Fibroblast of mammary gland (primary cell): ENCODE measurements at places on chromosomes 3 and 15.

GRCh38 chr15:77187751-77188464, 117.0 kb upstream of the TSPAN3 start:
- DNase-seq, result peak; percentile 68

DNA sequence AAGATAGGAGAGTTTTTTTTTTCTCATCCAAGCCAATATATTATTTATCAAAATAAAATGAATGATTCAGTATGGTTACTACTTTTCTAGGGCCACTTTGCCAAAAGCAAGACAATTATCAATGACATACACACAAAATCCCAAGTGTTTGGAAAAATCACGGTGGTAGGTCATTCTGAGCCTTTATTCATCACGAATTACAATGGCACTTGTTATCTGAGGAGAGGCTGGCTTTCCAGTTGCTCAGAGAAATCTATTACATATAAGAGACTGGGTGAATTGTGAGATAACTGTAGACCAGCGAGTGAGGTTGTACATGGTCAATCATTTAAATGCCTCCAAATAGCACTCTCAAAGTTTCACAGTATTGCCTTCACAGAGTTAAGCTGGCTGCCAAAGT, 20.4 kb upstream of the FGF12 start:
- no peak for DNase-seq

GRCh38 chr3:49020330-49021212, 1.4 kb upstream of the NDUFAF3 start:
- DNase-seq, result no peak

GRCh38 chr15:25408929-25409328, 29.9 kb downstream of the UBE3A start:
- no peak for DNase-seq

GRCh38 chr3:66442254-66443117, 58.3 kb downstream of the LRIG1 start:
- DNase-seq, result peak; percentile 90

DNA sequence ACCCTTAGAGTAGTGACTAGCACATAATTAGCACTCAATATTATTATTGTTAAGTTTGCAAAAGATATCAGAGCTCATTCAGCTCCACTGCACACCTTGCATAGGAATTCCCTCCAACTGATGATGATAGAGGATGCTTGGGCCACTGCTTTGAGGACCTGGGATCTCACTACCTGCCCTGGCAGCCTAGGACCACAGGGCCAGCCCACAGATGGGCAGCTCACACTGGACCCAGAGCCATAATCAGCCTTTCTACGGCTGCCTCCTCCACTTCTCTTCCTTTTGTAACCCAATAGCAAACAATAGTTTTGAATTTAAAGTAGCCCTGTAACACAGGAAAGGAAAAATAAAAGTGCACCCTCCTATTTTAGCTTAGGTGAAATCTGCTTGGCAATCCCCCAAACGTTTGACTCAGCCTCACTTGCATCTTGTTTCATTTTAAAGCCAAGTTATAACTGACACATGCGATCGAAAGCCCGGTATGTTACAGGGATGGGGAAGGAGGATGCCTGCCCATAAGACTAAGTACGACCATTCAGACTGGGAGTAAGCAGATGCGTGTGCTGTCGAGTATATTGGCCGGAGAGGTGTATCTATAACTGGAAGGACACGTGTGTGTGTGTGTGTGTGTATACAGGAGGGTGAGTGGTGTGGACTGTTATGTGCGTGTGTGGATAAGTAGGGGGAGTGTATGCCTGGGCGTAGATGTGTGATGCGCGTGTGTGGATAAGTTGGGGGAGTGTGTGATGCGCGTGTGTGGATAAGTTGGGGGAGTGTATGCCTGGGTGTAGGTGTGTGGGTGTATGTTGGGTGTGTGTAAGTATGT, 65.9 kb downstream of the CPN2 start:
- peak; percentile 84 for DNase-seq

DNA sequence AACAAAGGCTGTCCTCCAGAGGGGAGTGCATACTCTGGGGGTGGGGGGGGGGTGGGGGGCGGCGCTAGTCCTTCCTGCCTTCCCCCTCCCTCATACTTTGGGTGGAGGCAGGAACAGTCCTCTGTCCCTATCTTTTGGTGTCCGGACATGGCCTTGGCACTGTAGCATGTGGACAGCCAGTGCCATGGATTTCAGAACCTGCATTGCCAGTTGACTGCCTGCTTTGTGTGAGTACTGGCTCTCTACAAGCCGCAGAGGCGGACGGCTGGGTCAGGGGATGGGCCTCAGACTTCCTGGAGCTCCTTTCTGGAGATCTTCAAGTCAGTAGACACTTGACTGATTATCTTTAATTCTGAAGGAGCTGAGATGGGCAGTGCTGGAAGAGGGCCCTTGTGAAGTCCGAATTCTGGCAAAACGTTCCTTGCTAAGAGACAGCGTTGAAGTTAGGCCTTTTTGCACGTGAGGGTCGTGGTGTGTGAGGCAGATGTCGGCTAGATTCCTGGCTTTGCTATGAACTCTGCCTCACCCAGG, 2.5 kb downstream of the CLDN11 start:
- peak; percentile 34 for DNase-seq

DNA sequence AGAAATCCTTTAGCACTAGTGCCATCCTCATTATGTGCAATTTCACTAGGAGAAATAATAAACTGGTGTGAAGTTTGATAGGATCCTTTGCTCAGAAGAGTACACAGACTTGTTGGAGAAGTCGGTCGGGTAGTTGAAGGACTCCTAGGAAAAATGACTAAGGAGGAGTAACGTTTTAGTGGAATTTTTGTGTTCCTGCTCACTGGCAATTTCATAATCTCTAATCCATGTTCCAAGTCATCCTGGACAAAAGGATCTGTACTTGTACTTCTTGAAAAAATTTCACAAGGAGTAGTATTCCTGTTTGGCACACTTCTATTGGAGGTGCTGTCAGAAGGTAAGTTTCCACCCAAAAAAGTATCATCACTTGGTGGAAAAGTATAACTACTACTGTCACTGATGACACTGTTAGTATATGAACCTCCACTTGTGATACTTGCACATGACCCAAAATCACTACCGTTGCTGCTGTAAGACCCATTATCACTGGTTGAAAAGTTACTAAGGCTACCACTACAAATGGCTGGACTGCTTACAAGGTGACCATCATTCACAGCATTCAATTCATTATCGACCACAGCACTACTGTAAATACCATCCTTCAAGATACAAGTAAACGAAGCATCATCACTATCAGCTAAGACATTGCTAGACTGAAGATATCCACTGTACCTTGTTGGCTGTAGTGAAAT, 77.4 kb downstream of the NEDD4 start:
- peak; percentile 80 for DNase-seq

DNA sequence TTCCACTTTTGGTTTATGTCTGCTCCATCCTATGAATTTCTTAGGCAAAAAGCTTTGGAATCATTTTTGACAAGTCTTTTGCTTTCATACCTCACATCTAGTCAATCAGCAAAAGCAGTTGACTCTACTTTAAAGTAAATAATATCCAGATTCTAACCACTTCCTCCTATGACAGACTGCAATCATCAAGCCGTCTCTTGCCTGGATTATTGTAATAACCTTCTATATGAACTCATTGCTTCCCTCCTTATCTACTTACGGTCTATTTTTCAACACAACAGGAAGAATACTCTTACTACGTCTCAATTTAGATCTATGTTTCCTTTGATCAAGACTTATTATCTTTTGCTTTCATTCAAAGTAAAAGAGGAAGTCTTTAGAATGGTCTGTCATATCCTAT, 20.7 kb downstream of the CLDN1 start:
- DNase-seq, result no peak

DNA sequence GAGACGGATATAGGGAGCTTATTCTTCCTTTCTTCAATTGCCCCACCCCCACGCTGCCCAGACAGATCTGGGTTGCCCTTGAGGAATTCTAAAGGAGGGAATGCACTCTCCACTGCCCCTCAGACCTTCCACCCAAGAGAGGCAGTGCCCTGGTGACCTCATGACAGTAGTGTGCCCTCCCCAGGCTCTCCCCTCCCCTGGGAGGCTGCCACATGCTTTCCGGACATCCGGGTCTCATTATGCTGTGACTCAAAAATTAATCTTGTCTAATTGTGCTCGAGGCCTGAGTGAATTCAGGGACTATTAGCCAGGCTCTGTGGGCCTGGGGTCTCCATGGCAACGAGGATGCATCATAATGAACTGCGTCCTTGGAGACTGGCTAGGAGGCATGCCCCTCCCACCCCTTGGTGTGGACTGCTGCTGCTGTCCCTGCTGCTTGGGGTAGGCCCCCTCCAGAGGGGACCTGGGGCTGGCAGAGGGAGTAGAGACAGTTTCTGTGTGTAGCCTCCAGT, 20.8 kb downstream of the CORO2B start:
- peak; percentile 85 for DNase-seq

GRCh38 chr15:78387246-78388037, 47.3 kb downstream of the CRABP1 start:
- DNase-seq, result no peak

DNA sequence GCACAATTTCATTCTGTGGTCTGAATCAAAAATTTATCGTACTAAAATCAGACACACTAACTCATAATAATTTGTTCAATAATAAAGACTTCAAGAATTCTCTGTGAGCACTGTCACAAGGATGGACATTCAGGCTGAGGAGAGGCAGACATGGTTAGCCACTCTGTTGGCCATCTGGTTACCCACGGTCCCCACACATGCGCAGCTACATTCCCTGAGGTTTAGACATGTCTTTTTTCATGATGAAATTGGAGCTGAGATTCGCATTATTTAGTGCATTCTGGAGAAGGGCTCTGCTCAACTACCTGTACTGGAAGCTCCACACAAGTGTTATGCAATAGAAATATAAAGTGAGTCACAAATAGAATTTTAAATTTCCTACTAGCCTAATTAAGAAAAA, 156.9 kb downstream of the SUCNR1 start:
- DNase-seq, result no peak

- no peak for DNase-seq
Measured at GRCh38 chr3:56762718-56763117, 39.0 kb downstream of the ARHGEF3 start.

DNA sequence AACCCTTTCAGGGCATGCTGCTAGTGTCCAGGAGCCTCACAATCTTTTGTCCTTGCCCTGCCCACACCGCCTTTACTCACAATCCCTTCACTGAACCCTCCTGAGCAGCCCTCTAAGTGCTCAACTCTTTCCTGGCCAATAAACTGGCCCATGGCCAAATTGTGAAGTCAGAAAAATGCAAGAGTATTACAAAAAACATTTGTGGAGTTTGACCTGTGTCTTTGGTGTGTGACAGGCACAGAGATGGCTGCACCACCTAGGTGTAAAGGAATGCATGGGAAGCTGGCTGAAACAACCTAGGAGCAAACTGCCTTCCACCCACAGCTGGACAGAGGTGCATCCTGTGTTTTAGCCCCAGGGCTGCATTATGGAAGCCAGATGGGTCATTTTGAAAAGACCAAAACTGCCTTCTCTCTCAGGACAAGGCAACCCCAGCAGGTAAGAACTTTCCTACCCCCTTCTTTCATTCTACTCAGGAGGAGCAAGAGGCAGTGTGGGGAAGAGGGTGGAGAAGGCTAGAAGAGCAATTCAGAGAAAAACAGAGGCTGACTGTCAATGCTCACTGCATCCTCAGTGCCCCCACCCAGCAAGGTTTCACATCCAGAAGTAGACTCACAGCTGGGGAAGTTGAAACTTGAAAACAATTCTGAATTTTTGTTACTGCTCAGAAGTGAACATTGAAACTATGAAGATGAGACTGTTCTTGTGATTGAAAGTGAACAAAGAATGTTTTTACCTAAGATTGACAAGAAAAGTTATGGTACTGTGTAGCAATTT, 78.6 kb downstream of the TRIM42 start:
- DNase-seq, result no peak

DNA sequence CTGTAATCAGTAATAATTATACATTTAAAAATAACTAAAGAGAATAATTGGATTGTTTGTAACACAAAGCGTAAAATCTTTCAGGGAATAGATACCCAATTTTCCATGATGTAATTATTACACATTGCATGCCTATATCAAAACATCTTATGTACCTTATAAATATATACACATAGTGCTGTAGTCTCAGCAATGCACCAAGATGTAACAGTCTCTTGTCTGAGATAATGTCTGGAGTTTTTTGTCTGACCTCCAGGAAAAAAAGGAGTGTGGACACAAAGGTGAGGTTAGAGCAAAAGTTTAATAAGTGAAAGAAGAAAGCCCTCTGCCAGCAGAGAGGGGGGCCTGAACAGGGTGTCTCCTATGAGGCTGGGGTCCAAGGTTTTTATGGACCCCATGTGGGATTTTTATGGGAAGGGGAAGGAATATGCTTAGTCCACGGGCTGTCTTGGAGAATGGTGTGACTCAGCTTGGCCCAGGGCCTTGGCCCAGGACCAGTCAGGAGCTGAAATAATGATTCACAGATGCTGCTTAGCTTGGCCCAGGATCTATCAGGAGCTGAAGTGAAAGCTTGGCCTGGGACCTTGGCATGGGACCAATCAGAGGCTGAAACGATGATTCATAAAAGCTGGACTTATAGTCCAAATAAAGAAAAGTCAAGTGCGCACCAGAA, 545.0 kb downstream of the ZPLD1 start:
- DNase-seq, result peak; percentile 94

DNA sequence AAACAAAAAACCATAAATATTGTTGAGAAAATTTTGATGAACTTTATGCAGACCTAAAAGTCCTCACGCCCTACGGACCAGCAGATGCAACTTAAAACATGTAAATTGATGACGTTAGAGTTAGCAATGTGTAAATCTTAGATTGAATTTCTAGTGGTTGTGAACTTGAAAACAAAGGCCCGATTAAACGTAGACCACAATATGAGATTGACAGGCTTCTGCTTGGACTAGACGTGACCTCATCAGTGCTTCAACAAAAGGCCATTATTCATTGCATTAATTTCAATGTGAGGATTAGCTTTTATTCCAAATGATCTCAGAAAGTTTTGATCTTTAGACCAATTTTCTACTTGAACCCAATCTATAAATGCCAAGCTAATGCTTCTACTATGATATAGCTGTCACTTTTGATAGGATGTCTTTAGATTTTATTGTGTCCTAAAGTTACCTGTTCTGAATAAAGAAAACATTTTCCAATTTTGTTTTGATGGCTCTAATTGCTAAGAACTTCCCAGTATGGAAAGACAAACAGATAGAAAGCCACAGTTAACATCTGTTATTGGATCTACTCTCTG, 55.4 kb upstream of the SPPL2A start:
- no peak for DNase-seq

DNA sequence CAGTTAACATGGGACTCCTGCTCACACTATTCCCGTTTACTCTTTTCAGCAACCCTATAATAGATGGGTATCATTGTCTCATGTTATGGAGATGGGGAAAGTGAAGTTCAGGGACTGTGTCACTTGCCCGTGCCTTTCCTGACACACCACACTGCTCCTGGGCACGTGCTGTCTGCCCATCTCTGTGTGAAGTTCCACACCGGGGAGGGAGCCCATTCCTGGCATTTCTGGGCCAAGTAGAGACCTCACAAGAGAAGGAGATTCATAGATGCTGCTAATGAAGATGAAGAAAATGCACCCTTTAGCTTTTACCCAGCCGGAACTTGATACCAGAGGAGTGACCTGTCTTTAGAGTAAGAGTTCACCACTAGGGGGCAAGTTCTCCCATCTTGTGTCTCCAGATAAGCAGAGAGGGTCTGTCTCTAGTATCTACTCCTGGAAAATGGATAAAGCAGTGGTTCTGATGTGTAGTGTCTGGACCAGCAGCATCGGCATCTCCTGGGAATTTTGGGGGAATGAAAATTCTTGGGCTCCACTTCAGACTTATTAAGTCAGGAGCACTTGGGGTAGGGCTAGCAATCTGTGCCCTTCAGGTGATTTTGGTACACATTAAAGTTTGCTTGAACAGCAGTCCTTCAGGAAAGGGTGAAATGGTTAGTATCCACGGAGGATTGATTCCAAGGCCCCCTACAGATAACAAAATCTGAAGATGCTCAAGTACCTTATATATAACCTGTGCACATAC, 2.0 kb upstream of the TOPBP1 start:
- peak; percentile 64 for DNase-seq
